ENCODE measurements at places on chromosomes 3 and 15. TPM values are rescaled to one million over a fixed set of nuclear protein-coding genes. Genes with fewer than 3 reads are reported as not detected.

Gene PTH1R
- total RNA-seq = 0.34 TPM

Gene KNG1
- total RNA-seq = not detected

Gene CD96
- total RNA-seq = not detected

Gene OR5K2
- not detected for total RNA-seq

Gene IQGAP1
- total RNA-seq = 122 TPM

Gene PARP15
- total RNA-seq = under 0.01 TPM

Gene ATP10A
- 1.8 TPM for total RNA-seq

Gene GDPGP1
- 4.2 TPM for total RNA-seq

Gene PLS1
- 2.2 TPM for total RNA-seq

Gene ATP2B2
- not detected for total RNA-seq

Gene ISLR2
- total RNA-seq = not detected

Gene ARL13B
- 5.7 TPM for total RNA-seq

Gene NEO1
- total RNA-seq = 10.0 TPM

Gene ACKR4
- not detected for total RNA-seq

Gene PCOLCE2
- 1.5 TPM for total RNA-seq

Gene GOLGA6B
- not detected for total RNA-seq

Gene CRABP1
- total RNA-seq = not detected

Gene PRKCD
- total RNA-seq = 5.1 TPM

Gene HHATL
- not detected for total RNA-seq

Gene MYL3
- not detected for total RNA-seq

Gene NCK1
- 20.3 TPM for total RNA-seq

Gene CALML4
- total RNA-seq = 2.7 TPM

Gene EFHB
- total RNA-seq = not detected

Gene ANKUB1
- not detected for total RNA-seq

Gene CD200R1
- not detected for total RNA-seq

Gene STARD9
- total RNA-seq = 2.2 TPM

Gene ANKRD63
- total RNA-seq = not detected

Gene CTXND1
- not detected for total RNA-seq

Gene OCA2
- not detected for total RNA-seq

Gene ITPKA
- 15.6 TPM for total RNA-seq

Gene TM6SF1
- total RNA-seq = 4.2 TPM
